Islet precursor cell (in vitro differentiated cells): ENCODE measurements at places on chromosomes 16 and 17.
A peak's percentile ranks its signal among the peaks of the same experiment; 100 is the strongest.

DNA sequence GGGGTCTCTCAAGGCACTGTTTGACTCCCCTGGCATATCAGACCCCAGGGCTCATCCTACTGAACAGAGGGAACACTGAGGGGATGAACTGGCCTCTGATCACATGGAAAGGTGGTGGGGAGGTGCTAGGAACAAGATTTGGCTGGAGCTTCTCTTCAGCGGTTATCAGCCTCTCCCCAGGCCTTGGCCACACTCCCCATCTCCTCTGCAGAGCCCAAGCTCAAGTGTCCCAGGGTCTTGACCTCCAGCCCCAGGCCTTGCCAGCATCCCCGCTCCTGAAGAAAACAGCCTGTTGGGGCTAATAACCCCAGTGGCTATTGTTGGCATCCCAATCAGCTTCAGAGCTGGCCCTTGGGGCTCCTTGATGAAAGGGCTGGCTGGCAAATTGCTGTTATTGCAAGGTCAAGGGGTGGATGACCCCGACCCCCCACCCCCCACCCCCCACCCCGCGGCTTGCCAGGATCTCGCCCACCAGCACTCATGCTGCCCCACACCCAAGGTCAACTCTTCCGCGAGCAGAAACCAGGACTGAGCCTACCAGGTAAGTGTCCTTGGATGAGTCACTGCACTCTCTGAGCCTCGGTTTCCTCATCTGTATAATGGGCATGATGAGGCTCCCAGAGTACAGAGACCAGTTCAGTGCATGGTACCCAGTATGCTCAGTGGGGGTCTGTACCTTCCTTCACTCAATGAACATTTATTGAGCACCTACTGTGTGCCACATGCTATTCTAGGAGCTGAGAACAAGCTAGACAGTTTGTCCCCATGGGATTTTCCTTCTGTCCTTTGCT lies 18.8 kb upstream of the FAM83G start:
- no peak for DNase-seq

DNA sequence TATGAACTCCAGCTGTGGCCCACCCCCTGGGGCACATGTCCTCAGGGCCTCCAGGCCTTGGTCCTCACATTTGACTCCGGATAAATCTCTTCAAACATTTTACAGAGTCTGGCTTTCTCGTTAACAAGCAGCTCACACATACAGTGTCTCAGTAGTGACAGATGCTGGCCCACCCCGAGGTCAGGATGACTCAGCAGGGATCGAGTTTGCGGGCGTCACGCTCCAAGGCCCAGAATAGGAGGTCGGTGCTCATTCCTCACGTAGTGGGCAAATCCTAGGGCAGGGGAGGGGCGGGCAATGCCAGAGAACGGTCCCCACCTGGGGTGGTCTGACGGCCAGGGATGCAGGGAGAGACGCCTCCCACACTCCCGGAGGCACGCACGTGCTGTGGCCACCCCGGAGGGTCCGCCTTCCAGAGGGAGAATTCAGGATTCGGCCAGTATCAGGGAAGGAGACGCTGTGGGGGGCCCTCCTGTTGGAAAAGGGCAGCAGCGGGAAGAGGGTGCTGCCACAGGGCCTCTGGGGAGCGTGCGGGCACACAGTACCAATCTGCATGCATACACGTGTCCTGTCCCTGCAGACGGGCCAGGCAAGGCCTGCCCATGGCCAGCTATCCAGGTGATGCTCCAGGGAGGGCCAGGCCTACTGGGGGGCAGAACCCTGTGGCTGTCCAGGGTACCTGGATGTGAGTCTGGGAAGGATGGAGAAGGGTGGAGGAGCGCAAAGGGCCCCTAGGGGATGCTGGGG lies 8.6 kb downstream of the SLC7A5 start:
- DNase-seq = peak; percentile 82

DNA sequence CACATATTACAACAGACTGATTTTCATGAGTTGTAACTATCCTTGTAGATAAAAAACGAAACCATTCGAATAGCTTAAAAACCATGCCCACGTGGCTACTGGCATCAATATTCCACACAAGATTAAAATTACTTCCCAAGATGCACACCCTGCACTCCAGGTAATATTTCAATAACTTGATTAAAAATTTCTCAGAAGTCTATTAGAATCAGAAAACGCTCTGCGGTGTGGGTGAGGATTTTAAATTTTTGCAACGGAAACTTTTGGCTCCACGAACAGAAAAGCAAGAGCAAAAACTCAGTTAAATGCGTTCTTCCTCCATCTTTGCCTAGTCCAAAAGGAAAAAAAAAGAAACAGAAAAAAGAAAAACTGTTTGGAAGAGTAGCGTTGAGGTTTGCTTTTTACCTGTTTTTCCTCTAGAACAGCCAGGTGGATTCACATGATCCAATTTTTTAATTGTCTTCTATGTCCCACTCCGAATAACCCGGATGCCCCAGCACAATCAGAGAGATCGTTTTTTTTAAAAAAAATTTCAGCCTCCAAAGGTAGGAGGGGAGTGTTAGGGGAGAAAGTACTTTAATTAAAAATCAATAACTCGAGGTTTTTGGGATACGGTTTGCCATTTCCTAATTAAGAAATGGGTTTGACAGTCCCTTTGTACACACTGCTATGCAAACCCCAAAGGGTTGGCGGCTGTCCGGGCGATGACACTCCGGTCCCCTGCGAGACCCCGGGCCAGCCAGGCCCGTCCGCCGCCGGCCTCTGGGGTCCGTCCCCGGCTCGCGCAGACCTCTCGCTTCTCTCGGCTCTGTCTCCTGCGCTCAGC lies 708 bp upstream of the NFAT5 start:
- DNase-seq = no peak

- no peak for DNase-seq
Observed at GRCh38 chr16:48811478-48811877, 201.5 kb upstream of the N4BP1 start.

DNA sequence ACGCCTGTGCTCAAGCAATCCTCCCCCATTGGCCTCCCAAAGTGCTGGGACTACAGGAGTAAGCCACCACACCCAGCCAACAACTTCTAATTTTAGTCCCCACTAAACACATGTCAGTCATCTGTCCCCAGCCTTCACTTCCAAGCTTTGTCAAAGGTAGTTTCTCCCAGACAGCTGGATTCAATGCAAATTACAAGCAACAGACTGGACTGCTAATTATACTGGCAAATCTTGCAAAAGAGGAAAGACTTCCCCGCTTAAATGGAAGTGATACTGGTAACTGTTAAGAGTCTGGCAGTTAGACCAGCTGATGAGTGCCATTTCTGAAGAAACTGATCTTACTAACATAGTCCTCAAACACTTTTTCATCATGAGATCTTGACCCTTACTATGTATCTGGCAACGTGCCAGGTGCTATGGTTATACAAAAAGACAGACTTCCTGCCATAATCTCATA lies 8.2 kb upstream of the GGA2 start:
- DNase-seq = no peak

- peak; percentile 74 for DNase-seq
Observed at GRCh38 chr17:60743799-60744198, 66.1 kb downstream of the BCAS3 start.

DNA sequence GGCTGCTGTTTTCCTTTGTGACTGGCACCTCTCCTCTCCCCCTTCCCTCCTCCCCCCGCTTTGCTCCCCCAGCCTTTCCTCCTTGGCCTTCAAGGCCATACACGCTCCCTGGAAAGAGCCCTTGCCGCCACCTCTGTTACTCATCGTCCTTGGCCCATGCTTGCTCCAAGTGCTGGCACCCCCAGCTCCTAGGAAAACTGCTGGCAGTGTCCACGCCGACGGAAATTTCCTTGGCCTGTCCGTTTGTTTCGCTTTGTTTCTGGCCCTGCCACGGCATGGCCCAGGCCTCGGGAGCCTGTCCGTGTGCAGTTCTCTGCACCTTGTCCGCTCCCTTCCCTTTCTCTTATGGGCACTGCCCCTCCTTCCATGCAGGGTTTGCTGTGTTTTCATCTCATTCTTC lies 18.0 kb downstream of the CA5A start:
- DNase-seq = no peak

- DNase-seq = no peak
Observed at GRCh38 chr17:43655693-43656255, 5.9 kb downstream of the MEOX1 start.

- no peak for DNase-seq
Observed at GRCh38 chr17:28112606-28113005, 70.1 kb downstream of the NLK start.

DNA sequence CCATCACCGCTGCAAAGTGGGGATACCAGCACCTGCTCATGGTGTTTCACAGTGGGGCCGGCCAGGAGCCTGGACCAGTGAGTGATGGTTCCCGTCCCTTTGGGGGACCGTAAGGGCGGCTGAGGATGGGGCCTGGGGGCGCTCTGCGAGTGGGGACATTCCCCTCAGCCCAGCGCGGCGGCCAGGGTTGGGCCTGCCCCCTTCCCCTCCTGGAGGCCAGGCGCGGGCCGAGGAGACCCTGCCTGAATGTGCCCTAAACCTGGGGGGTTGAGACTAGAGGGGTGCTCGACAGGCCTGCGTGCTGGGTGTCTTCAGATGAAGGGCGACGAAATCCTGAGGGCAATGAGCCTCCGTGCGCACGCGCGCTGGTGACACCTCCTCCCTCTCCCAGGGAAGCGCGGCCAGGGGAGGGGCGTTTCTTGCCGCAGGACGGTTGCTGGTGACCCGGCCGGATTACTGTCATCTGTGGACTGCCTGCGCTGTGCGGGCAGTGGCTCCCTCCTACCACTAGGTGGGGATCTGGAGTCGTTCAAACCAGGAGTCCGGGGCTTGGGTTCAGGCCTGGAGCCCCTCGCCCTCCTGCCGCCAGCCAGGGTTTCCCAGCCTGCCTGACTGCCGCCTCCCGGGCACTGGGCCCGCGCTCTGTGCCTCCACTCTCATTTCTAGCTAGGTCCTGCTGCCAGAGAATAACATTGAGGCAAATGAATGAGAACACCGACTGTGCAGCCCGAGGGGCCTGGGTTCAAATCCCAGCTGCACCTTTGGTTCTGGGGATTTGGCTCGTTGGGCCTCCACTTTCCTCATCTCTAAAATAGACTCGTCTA lies 17.1 kb downstream of the TBX2 start:
- peak; percentile 99 for DNase-seq

GRCh38 chr17:17403899-17404576 lies 72.8 kb upstream of the MED9 start:
- no peak for DNase-seq

- DNase-seq = no peak
Observed at GRCh38 chr16:12471383-12471782, 332.3 kb downstream of the CPPED1 start.

- no peak for DNase-seq
Observed at GRCh38 chr16:59060207-59060606, 326.1 kb upstream of the GOT2 start.

- peak; percentile 58 for DNase-seq
Observed at GRCh38 chr16:89695086-89695874, 6.2 kb downstream of the SPATA2L start.

DNA sequence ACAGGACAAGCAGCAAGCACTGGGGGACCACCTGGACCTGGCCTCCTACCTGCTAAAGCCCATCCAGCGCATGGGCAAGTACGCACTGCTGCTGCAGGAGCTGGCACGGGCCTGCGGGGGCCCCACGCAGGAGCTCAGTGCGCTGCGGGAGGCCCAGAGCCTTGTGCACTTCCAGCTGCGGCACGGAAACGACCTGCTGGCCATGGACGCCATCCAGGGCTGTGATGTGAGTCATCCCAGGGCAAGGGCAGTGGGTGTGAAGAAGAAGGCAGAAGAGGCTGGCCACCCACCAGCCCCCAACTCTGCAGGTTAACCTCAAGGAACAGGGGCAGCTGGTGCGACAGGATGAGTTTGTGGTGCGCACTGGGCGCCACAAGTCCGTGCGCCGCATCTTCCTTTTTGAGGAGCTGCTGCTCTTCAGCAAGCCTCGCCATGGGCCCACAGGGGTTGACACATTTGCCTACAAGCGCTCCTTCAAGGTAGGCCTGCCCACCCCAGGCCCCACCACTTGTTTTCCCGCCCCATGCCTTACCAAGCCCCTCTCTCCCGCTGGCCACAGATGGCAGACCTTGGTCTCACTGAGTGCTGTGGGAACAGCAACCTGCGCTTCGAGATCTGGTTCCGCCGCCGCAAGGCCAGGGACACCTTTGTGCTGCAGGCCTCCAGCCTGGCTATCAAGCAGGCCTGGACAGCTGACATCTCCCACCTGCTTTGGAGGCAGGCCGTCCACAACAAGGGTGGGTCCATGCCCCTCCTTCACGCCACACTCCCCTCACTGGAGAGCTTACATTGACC lies 7.3 kb downstream of the PLEKHG4 start:
- DNase-seq = no peak

- DNase-seq = peak; percentile 100
Observed at GRCh38 chr16:9090960-9091866, at the start of gene HAPSTR1. HAPSTR1 (plus strand) TSS chr16:9091644; CDS start chr16:9092045, 401 bp downstream.

- no peak for DNase-seq
Observed at GRCh38 chr16:10957771-10958482, 13.6 kb downstream of the CLEC16A start.

GRCh38 chr17:51537996-51538550 lies 277.7 kb downstream of the UTP18 start:
- DNase-seq = no peak

DNA sequence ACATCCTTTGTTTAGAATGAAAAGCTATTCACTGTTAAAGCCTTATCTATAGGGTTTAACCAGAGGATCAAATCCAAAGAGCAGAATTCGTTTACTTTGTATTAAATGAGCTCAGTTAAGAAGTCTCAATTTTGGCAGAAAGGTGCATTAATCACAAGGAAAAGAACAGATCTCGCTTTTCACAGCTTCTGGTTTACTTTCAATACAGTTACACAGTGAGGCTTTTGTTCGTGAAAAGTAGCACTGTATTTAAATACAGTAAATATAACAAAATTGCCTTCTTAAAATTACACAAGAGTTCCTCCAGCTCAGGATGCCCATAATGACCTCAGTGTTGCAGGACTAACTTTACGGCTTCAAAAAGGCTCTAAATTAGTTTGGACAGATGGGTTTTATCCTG lies 669.1 kb upstream of the SALL1 start:
- no peak for DNase-seq

DNA sequence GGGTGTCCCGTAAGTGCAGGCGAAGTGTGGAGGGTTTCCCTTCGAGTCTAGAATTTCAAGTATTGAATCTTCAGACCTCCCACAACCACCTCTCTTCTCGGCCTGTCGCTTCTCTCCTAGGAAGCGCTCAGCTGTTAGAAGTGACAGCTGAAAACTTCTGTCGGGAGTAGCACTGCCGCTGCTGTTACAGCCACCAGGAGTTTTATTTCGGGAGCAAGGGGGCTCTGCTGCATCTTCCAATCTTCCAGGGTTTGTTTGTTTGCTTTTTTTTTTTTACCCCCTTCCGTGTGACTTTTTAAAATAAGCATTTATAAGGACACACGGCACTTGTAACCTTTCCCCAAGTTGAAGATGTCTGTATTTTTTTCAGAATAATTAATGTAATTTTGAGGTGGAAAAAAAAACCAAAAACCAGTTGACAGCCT lies 767 bp downstream of the RPS6KB1 start:
- DNase-seq = no peak

GRCh38 chr17:38466346-38467315 lies 38.4 kb downstream of the ARHGAP23 start:
- no peak for DNase-seq

DNA sequence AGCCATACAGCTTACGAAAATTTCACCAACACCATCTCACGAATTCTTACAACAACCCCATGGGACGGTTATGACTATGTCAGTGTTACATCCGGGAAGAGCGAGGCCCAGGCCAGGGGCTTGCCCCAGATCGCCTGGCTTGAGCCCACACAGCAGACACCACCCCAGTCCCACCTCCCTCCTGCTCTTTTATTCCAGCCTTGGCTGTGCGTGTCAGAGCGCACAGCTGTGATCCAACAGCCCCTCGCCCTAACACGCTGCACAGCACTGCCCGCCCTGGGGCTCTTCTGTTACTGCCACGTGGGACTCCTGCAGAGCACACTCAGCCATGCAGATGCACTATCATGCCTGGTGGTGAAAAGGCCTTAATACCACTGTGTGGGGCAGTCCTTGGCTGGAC lies 127.9 kb downstream of the ENGASE start:
- peak; percentile 59 for DNase-seq
